ENCODE measurements at places on chromosomes 5 and 9. TPM values are rescaled to one million over a fixed set of nuclear protein-coding genes. Genes with fewer than 3 reads are reported as not detected.

NUP214 gene
- total RNA-seq: 10.6 TPM

PCDHA9 gene
- under 0.01 TPM for total RNA-seq

STK32A gene
- total RNA-seq: 0.72 TPM

WNT8A gene
- total RNA-seq: not detected

ROR2 gene
- 0.24 TPM for total RNA-seq

GDNF gene
- total RNA-seq: under 0.01 TPM

CRHBP gene
- 0.24 TPM for total RNA-seq

CER1 gene
- not detected for total RNA-seq

STPG3 gene
- total RNA-seq: not detected

SPARC gene
- 54.2 TPM for total RNA-seq

CMYA5 gene
- total RNA-seq: 0.21 TPM

FER gene
- total RNA-seq: 29.4 TPM

JAKMIP2 gene
- total RNA-seq: not detected

CPLANE1 gene
- total RNA-seq: 9.2 TPM

SLC2A6 gene
- total RNA-seq: 37.6 TPM

POLR1E gene
- total RNA-seq: 36.2 TPM

SV2C gene
- not detected for total RNA-seq

LCN9 gene
- total RNA-seq: not detected

HTR4 gene
- total RNA-seq: not detected

CDKN2A gene
- total RNA-seq: 0.64 TPM

CCDC183 gene
- not detected for total RNA-seq

FAM120A gene
- 95.3 TPM for total RNA-seq

ACTBL2 gene
- 0.21 TPM for total RNA-seq

NR2F1 gene
- total RNA-seq: under 0.01 TPM

CXCL14 gene
- total RNA-seq: 1.1 TPM

NIM1K gene
- total RNA-seq: not detected

FRMD3 gene
- total RNA-seq: 0.43 TPM

HTR1A gene
- not detected for total RNA-seq

PTPN3 gene
- total RNA-seq: 11.8 TPM

TMEM252 gene
- not detected for total RNA-seq

PNPLA7 gene
- 0.24 TPM for total RNA-seq

CFAP77 gene
- not detected for total RNA-seq

SPINK6 gene
- total RNA-seq: not detected

TNFSF15 gene
- 0.21 TPM for total RNA-seq

TEX48 gene
- not detected for total RNA-seq

F2RL2 gene
- total RNA-seq: not detected

ZDHHC11B gene
- total RNA-seq: 0.24 TPM

RANBP3L gene
- not detected for total RNA-seq

PCDHA13 gene
- total RNA-seq: not detected

DMRT3 gene
- total RNA-seq: not detected

SLC34A3 gene
- total RNA-seq: not detected

ORM1 gene
- not detected for total RNA-seq

MEIKIN gene
- total RNA-seq: not detected

REEP2 gene
- total RNA-seq: 1.9 TPM

DIRAS2 gene
- 0.72 TPM for total RNA-seq

CFAP157 gene
- not detected for total RNA-seq

CACNA1B gene
- total RNA-seq: not detected

SIT1 gene
- total RNA-seq: not detected

LYRM7 gene
- total RNA-seq: 4.3 TPM

TAF11L10 gene
- not detected for total RNA-seq

GRXCR2 gene
- not detected for total RNA-seq

PCDHA4 gene
- 1.2 TPM for total RNA-seq

TAF1L gene
- under 0.01 TPM for total RNA-seq

OR13D1 gene
- total RNA-seq: not detected
